Stimulated activated CD4-positive, alpha-beta T cell treated with anti-CD3 and anti-CD28 coated beads, Interleukin-2, amount 100 ng/mL, for 4 hours (primary cell): ENCODE measurements at places on chromosomes 3 and 15.

DNA sequence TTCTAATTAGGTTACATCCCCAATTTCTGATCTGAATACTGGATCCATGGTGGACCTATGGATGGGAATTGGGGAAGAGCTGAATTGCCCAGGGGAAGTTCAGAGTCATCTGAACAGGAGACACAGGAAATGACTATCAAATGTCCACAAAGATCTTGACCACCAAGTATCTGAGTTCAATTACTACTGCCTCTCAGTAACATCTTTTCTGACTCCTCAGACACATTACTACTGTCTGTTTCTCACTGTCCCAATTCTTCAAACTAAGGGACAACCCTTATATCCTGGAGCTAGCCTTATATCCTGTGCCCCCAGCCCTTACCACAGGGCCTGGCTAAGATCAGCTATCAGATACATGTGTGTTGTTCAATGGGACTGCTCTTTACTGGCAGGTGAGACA lies 10.1 kb upstream of the IREB2 start:
- DNase-seq = no peak

GRCh38 chr3:188150982-188151381 lies 3.0 kb upstream of the LPP start:
- DNase-seq = no peak

GRCh38 chr15:22949074-22949547 lies 31.1 kb downstream of the CYFIP1 start:
- DNase-seq = no peak

DNA sequence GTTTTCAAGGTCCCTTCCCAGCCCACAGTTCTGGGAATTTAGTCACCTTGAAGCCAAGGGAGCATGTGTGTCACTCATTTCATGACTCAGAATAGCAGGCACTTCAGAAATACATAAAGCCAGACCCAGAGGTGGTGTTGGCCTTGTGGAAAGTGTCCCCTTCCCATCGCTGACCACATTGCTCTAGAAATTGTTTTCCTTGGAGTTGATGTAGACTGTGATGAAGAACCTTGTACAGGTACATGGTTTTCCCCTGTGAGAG lies 158.8 kb downstream of the SLCO3A1 start:
- peak; percentile 10 for DNase-seq

GRCh38 chr3:16373341-16373946 lies 108.4 kb downstream of the OXNAD1 start:
- no peak for DNase-seq

- DNase-seq = no peak
These were observed 23.2 kb downstream of the AGTR1 start for GRCh38 chr3:148720873-148721272.

DNA sequence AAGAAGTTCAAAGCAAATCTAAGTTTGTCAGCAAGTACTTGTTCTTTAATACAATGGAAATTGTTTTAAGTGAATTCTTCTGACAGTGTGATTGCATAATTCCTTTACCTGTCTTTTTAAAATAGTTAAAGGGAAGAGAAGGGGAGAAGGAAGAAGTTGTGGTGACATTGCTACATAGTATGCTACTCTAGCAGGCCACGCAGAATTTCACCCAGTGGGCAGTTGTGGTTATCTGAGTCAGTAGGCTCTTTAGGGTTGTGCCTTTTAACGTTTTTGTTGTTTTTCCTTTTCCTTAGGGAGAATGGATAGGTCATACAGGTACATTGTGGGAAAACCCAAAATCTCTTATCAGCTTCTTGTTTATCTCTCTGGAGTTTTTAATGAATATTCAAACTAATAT lies 40.4 kb downstream of the KIF15 start:
- no peak for DNase-seq

- DNase-seq = no peak
These were observed 37.6 kb upstream of the LRIG1 start for GRCh38 chr3:66538390-66538789.

DNA sequence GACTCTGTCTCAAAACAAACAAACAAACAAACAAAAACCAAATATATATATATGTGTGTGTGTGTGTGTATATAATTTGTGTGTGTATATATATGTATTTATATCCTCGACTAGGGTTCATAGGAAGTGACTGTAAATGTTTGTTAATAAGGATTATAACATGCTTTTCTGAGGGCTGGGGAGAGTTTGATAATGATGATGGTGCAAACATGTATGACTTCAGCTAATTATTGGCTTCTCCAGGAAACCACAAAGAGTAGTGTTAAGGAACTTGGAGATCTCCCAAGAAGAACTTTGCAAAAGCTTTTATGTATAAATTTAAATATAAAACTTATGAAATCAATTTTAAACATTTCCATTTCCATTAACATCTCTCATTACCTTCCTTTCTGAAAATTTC lies 3.9 kb upstream of the OPA1 start:
- DNase-seq = no peak

GRCh38 chr3:89649431-89649830 lies 542.0 kb downstream of the EPHA3 start:
- no peak for DNase-seq

DNA sequence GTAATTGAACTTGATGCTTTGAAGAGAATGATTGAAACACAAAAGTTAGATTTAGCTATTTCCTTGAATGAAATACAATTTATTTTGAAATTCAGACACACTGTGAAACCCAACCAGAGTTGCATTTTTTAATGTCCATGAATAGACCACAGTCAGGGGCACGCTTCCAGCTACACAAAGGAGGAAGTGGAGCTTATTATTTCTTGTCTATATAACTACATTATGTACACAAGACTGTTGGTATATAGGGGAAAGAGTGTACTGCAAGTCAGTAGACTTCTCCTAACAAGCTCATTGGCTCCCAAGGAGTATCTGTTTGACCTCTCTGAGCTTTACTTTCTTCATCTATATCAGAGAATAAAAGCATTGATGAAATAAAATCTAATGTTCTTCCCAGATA lies 326.2 kb downstream of the RYR3 start:
- no peak for DNase-seq

DNA sequence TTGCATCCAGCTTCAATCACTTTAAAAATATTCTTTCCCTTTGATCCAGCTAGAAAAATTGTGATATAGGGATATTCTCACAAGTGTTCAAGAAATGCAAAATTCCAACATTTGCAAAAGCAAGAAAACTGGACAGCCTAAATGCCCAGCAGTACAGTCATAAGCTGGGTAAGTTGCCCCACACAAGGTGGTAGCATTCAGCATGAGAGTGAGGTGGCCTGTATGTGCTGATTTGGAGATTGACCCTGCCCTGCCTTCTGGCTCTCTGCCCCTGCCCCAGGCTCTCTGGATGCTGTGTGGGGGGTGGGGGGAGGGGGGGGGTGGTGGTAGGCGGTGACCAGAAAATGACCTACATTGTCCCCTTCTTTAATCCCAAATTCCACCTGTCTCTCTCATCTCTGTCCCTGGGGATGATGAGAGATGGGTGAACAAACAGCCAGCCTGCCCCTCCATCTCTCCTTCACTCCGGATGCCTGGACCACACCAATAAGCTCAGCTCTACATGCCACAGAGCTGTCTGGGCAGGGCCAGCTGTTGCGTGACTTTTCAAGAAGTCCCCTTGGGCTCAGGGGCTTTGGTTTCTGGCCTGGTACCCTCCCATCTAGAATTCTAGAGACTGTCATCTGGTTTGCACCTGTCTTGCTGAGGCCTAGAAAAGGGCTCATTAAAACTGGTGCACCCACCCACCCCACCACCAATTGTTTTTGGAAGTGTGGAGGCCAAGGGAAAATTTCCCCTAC lies 42.2 kb downstream of the SLC28A1 start:
- DNase-seq = no peak

DNA sequence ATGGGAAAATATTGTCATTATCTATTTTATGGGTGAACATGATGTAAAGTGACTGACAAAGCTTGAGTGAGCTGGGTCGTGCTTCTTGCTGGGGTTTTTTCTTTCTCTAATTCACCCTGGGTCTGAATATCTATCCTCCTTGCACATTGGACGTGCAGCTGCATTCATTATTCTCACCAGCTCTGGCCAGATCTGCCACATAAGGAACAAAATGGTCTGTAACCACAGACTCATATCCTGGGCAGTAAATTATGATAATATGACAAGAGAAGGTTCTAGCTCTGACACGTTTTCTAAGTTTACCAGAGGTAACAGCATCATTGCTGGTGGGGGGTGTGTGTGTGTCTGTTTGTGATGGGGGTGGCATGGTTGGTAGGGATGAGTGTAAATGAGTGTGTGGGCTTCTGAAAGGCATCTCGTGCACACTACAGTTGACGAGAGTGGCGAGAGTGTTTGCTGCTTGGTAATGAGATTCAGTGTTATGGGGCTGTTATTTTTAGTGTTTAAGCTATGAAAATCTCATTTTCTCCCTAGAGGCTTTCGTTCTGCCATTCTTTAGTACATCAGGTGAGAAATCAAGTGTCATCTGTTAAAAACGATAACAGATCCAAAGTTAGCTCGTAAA lies 418.4 kb downstream of the PDCD6IP start:
- DNase-seq = no peak

GRCh38 chr3:161822291-161822690 lies 325.7 kb downstream of the OTOL1 start:
- DNase-seq = no peak

- no peak for DNase-seq
These were observed 57.1 kb upstream of the RPL32 start for GRCh38 chr3:12898290-12898964.

GRCh38 chr15:57312318-57313133 lies 63.8 kb upstream of the CGNL1 start:
- DNase-seq = no peak

- DNase-seq = no peak
These were observed 7.3 kb downstream of the RAB27A start for GRCh38 chr15:55282284-55282833.

GRCh38 chr3:15903164-15903563 lies 105.4 kb upstream of the ANKRD28 start:
- no peak for DNase-seq

DNA sequence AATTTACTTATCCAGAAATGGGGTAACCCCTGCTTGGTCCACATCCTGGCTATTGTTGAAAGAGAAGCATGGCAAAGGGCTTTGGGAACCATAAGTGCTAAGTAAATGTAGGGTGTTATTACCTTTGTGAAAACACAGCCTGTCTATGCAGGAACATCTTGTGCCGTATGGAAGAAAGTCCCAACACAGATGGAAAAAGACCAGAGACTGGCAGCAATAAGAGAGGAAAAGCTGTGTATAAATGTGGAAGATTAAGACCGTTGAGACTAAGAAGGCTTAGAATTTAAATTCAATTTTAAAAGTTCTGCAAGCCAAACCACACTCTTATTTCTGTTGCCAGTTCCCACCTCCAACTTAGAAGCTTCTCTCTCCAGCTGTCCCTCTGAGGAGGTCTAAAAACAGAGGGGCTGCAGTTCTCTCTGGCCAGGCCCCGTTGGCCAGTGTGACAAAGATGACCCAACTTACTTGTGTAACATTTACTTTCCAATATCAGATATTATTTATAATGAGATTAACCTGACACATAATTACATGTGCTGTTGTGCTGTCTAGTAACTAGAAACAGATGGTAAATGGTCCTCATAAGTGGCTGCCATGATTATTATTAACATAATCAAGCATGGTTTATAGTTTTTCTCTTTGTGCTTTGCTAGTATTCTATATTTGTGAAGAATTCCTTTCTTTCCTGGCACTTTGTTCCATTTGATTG lies 7.0 kb downstream of the MINDY4B start:
- no peak for DNase-seq
